ENCODE measurements at places on chromosomes 1 and 21.

- DNase-seq: no peak
These were observed 128.6 kb downstream of the PRDM2 start for GRCh38 chr1:13828454-13829151.

- no peak for DNase-seq
These were observed 31.8 kb downstream of the HSF2BP start for GRCh38 chr21:43627527-43627926.

DNA sequence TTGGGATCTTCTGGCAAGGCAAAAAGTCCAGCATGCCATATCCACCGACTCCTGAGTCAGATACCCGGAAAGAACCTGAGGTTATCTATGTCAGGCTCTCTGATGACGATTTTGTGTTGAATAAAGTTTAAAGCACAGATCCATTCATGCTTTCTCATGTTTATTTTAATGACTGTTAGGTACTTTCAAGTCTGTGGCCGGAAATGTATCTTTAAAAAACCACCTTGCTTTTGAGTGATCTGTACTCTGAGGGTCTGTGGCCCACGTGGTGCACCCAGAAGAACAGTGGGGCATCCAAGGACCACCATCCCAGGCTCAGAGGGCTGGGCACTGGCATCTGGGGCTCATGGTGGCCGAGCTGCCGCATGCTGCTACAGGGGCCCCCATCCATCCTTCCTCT is 30.1 kb upstream of the VASH2 start:
- no peak for DNase-seq

DNA sequence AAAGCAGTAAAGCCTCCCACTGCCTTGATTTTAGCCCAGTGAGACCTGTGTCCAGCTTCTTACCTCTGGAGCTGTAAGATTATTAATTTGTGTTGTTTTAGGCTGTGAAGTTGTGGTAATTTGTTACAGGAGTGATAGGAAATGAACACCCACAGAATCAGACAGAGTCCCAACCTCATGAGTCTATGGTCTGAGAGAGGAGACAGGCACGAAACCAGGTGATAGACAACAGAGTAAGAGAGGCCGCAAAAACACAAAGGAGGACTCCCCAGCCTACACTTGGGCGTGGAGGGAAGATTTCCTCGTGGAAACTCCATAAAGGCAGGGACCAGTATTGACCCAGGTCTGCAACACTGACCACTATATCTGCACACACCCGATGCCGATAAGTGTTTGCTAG is 234.6 kb upstream of the JUN start:
- DNase-seq: no peak

DNA sequence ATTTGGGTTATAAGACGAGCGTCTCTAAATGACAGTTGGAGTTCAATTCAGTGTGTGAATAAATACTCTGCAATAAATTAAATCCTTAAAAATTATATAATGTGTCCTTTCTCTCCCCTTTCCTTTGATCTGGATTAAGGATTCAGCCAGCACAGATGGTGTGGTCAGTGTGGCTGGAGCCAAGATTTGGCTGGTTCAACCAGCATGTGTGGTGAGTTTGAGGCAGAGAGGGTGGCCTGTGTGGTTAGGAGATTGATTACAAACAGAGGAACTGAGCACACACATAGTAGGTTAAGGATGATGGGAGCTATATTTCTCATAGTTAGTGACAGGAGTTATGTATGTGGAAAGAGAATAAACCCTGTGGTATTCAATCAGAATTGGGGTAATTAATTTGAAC is 14.2 kb upstream of the AMIGO1 start:
- no peak for DNase-seq

GRCh38 chr21:20822666-20823065 is 175.5 kb upstream of the NCAM2 start:
- no peak for DNase-seq

DNA sequence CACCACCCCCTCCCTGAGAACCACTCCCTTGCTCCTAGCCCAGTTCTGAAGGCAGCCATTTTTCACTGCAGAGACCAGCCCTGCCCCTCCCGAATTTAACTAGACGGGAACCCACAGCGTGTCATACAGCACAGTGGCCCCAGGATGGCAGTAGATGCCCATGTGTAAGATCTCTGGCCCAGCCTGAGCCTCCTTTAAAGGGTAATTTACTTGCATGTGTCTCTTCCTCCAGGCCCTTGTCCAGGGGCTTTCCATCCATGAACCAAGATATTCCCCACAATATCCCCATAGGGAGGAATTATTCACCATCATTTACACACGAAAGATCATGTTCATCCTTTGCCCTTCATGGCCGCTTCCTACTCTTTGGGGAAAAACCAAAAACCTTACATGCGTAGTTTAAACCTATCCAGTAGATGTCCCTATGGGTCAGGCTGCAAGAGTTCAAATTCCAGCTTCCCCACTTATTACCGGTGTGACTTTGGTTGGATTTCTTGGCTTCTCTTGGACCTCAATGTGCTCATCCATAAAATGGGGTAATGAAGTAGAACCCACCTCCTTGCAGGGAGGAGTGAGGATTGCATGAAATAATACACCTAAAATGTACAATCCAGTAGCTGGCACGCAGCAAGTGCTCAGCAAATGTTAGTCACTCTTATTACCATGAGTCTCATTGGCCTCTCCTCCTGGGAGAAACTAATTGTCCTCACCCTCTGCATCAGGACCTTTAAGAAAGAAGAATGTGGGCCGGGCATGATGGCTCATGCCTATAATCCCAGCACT is 4.0 kb upstream of the LACTBL1 start:
- no peak for DNase-seq

GRCh38 chr1:9606948-9607347 is 18.2 kb downstream of the TMEM201 start:
- DNase-seq: no peak

- DNase-seq: no peak
These were observed 39.1 kb downstream of the CLIC6 start for GRCh38 chr21:34707876-34708325.

DNA sequence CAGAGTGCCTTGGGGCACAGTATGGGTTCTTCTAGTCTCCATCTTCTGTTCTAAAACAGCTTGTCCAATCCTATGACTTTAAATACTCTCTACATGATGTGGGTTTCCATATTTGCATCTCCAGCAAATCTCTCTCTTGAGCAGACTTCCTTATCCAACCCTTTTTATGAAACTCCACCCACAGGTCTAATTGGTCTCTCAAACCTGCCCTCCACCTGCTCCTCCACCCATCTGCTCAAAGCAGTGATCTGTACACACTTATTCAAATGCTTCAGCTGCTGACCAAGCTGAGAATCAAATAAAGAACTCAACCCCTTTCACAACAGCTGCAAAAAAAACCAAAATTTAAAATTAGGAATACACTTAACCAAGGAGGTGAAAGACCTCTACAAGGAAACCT is 11.5 kb downstream of the MCOLN2 start:
- no peak for DNase-seq

DNA sequence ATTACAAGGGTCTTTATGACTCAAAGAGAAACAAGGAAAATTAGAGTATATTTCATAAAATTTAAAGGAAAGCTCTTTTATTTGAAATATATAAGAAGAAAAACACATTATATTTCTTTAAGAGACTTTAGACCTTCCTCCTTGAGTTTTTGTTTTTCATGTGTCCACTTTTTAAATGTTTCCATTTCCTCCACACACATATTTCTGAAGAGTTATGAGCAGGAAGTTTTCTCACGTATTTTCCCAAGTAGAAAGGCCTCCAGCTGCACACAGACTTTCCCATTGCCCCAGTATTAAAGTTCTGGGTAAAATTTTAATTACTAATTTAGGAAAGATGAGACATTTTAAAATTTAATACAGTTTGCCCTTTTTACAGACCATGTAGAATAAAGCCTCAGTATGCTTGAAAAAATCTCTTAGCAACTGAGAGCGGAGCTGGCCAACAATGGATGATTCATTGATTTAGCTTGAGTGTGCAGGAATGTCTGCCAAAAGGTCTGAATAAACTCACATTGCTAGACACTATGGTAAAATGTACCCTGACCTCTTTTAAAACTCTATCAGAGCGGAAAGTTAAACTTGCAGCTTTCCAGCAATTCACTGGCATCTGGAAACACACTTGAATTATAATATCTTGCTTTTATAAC is 57.9 kb downstream of the DDAH1 start:
- DNase-seq: no peak

GRCh38 chr1:2103266-2103900 is 53.2 kb downstream of the PRKCZ start:
- no peak for DNase-seq

DNA sequence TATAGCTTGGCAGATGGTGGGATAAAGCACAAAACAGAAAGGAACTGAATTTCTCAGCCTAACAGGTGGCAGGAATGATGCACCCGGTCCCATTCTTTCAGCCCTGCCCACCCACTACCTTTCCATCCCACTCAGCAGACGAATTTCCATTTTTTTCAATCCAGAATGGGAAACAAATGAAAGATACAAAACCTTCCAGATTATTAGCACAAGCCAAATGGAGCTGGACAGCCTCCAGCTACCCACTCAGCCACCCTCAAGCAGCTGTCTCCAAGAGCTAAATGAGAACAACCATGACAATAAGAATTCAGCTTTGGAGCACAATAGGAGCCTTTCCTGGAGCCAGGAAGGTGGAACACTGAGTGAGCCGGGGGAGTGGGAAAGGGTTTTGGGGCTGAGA is 96.3 kb upstream of the ST6GALNAC5 start:
- DNase-seq: no peak

DNA sequence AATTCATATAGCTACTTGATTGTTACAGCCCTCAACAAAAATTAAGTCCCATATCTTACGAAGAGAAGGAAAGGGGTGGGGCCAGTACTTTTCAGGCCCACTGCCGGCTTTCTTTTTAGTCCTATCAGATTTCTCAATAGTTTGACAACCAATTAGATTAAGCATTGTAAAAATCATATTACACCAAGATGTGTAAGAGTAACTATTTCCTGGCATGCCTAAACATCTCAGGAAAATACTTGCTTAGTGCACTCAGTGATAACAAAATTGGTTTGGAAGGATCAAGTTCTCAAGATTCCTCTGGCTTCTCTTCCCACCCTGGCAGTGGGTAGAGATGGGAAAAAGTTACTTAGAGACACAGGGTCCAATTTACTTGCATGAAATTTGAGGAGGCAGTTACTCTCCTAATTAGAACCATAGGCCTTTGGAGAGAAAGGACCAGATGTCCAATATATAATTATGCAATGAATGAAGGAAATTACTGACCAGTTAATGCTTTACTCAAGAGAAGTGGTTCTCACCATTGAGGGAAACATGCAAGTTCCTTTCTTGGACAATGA is 30.1 kb downstream of the STPG1 start:
- DNase-seq: no peak

- no peak for DNase-seq
These were observed 60.9 kb downstream of the HTR6 start for GRCh38 chr1:19725606-19726005.

GRCh38 chr1:96481409-96481808 is 240.2 kb upstream of the PTBP2 start:
- no peak for DNase-seq

GRCh38 chr1:51956528-51957509 is 33.7 kb downstream of the RAB3B start:
- no peak for DNase-seq

- no peak for DNase-seq
These were observed 102.0 kb upstream of the CHODL start for GRCh38 chr21:18142655-18143054.

DNA sequence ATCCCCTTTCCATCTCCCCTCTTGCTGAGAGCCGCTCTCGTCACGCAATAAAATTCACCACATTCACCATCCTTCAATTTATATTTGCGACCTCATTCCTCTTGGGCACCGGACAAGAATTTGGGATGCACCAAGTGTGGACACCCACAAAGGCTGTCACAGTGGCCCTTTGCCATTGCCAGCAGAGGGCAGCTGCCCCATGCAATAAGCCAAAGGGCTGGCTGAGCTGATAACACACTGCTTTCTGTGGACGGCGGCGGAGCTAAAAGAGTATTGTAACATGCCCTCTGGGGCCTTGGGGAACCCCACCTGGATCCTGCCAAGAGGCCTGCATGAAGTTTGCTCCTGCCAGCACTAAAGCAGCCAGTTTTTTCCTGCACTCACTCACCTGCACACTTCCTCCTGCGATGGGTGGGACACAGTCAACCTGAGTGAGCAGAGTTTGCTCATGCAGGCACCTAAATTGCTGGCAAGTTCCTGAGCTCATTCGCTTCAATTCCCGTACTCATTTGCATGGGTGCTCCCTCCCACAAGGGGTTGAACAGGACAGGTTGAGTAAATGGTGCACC is 792.3 kb upstream of the ADAMTS5 start:
- DNase-seq: no peak

GRCh38 chr1:212979340-212980122 is 29.2 kb downstream of the VASH2 start:
- no peak for DNase-seq

GRCh38 chr1:94094469-94095111 is 26.4 kb downstream of the ABCA4 start:
- DNase-seq: no peak

DNA sequence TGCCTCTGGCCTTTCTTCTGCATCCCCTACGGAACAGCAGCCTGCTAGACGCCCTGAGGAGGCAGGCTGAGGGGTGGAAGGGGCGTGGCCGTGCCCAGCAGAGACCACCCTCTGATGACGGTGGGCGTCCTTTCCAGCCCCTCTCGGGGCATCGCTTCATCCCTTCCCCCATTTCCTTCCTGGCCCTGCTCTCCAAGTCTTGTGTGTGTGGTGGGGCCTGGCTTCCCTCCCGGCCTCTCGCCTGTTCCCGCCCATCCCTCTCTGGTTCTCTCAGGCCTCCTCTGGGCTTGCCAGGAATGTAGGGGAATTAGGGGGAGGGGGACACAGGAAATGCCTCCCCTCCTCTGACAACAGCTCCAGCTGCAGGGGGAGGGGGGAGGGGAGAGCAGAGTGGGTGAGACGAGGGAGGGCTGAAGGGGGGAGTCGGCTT is 51.1 kb downstream of the SKI start:
- DNase-seq: no peak

- no peak for DNase-seq
These were observed 20.3 kb upstream of the SLC30A1 start for GRCh38 chr1:211599250-211599649.

- DNase-seq: no peak
These were observed 36.4 kb downstream of the SLC35F3 start for GRCh38 chr1:233940908-233941307.

DNA sequence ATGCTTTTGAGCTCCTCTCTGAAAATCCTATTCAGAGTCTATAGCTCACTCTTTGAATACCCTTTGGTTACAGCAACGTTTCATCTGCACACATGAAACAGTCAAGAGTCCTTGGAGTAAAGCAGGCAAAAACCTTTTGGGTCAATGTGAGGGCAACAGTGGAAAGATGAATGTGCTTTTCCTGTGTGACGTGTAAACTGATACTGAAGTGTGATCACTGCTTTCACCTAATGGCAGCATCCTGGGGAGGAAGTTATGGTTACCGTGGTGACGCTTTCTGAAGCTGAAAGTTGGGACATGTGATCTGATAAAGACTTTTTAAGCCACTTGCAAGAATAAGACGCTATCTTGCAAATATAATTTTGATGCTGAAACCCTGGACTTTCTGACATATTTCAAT is 160.0 kb downstream of the SEC16B start:
- no peak for DNase-seq

DNA sequence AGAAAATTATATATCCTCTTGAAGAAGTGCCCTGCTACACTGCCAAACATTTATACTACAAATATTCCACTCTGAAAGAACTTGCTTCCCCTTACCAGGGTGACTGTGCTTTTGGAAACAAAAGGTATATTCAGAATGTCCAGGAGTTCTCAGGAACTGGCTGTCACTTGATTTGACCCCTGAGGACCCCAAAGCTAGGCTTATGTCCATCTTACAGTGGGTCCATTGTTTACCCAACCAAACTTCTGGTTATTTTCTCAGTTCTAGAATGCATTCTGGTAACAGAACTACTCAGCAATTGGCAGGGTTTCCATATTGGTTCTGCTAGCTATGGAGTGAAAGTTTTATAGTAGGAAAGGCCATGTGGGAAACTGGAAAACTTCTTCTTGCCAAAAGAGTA is 207.1 kb upstream of the KCTD3 start:
- no peak for DNase-seq

Data from activated CD4-positive, CD25-positive, alpha-beta regulatory T cell treated with anti-CD3 and anti-CD28 coated beads, Interleukin-2, amount 50 U/mL, for 72 hours (primary cell).